ENCODE measurements at places on chromosomes 6 and 20.

DNA sequence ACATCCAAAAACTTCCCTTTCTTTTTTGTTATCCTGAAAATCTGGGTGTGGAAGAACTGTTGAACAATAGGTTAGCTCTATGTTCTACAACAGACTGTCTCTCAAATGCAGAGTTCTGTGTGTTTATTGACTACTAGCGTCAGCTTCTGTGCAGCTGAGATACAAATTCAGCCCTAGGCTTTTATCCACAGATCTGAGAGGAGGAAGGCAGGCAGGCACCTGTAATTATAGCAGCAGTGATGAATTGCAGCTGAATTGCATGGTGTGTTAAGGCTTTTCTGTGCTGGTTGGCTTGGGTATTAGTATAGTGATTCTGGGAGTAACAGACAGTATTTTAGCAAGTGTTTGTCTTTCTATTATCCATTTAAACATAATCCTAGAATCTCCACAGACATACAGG, 24.4 kb downstream of the GRIK2 start:
- peak; percentile 73 for DNase-seq

DNA sequence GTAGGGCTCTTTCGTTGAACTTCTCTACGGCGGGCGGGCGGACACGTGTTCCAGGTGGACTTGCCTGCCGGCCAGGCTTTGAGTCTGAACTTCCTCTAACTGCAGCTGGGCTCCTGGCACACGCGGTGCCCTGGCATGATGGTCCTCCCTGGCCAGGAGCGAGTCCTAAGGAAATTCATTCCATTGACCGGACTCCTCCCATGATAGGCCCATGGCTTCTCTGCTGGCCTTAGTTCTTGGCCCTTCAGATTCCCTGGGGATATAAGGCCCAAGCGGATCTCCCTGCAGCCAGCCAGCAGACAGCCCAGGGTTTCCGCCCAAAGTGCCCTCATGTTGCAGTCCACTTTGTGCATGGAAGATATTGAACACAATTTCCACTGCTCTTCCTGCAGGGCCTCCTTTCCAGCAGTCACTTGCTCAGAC, 39.4 kb downstream of the TBC1D7 start:
- no peak for DNase-seq

DNA sequence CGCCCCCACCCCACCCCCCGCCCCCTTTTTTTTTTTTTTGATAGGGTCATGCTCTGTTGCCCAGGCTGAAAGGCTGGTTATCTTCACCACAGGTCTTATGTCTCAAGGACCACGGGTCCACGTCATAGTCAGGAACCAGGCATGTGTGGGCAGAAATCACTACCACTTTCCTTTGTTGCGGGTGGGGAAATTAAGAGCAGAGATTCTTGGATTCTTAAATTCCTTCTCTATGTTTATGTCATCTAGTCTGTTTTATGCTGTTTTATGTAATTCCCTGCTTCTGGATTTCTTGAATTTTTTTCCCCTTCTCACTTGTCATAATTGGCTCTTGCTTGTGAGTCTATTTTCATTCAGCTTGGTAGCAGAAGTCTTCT, 25.8 kb upstream of the PLCG1 start:
- no peak for DNase-seq

DNA sequence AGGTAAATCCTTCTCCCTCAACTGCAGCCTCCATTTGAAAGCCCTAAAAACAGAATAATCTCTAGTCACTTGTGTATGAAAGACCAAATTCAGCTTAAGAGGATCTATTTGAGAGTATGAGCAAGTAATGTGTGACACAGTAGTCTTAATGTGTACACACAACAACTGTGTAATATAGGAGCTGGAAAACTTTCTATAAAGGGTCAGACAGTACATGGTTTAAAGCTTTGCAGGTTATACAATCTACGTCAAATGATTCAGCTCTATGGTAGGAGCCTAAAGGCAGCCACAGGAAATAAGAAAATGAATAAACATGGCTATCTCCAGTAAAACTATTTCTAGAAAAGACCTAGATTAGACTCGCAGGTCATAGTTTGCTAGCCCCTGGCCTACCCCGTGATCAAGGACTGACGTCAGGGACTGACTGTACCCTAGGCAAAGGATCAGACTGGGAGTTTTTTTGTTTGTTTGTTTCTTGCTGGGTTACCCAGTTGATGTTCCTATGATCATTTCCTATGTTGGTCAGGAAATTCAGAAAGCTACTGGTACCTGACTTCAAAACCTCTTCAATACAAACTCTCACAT, 39.7 kb downstream of the BTBD9 start:
- DNase-seq, result no peak

GRCh38 chr6:87396595-87397392, 11.0 kb upstream of the CFAP206 start:
- no peak for DNase-seq

DNA sequence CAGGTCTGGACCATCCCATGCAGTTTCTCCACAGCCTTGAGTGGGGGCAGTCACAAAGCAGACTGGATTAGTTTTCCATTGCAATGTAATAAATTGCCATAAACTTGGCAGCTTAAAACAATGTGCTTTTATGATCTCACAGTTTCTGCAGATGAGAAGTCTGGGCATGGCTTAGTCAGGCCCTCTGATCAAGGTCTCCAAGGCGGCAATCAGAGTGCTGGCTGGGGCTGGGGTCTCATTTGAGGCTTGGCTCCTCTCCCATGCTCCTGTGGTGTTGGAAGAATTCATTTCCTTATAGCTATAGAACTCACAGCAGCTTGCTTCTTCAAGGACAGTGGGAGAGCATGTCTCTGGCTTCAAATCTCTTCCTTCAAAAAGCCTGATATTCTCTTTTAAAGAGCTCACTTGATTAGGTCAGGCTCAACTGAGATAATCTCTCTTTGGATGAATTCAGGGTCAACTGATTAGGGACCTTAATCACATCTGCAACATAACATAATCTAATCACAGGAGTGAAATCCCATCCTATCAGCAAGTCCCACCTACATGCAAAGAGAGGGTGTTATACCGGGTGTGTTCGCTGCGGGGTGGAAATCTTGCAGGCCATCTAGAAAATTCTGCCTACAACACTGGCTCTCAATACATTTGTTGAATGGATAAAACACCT, 77.4 kb upstream of the SULF2 start:
- no peak for DNase-seq

DNA sequence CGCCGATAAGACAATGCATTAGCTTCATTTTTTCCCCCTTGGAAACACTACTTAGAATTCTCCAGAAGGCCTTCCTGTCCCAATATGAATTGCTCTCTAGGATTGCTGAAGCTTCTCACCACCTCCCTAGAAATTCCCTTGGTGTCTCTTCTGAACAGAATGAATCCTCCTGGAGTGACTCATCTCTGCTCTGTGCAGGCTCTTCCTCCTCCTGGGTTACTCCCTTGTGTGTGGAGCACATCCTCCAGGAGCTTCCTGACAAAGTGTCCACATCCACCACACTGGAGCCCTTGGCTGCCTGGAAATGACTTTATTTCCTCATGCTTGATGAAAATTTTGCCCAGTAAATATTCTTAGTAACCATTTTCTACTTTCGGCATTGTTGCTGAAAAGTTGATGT, 54.4 kb downstream of the DTNBP1 start:
- no peak for DNase-seq

GRCh38 chr6:154053141-154053540, 14.1 kb downstream of the OPRM1 start:
- no peak for DNase-seq

GRCh38 chr6:157037165-157037564, 260.0 kb downstream of the ARID1B start:
- no peak for DNase-seq

DNA sequence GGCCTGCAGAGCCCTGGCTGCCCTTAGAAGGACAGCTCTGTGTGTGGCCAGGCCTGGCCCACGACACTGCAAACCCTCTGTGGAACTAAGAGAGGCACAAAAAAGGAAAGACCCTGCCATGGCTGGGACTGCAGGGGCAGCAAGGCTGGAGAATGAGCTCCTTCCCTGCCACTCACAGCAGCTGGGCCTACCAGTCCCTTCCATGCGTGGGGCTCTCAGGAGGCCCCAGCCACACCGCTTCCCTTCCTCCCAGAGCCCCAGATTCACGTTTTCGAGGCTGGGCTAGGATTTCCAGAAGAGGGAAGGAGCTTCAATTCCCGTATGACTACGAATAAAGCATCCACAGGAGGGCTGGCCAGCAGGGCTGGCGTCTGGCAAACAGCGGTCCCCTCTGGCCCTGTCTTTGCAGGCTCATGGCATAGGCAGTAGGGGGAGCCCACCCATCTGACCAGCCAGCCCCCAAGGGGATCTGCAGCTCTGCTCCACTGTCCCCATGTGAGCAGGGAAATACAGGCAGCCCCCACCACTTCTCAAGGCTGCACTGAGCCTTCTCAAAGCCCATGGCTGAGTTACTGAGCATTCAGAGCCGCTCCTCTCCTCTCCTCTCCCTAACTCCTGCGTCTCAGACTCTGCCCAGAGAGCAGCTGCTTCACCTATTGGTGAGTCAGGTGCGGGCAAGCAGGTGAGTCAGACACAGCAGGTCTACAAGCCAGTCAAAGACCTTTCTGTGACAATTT, 53.1 kb downstream of the NINL start:
- no peak for DNase-seq

DNA sequence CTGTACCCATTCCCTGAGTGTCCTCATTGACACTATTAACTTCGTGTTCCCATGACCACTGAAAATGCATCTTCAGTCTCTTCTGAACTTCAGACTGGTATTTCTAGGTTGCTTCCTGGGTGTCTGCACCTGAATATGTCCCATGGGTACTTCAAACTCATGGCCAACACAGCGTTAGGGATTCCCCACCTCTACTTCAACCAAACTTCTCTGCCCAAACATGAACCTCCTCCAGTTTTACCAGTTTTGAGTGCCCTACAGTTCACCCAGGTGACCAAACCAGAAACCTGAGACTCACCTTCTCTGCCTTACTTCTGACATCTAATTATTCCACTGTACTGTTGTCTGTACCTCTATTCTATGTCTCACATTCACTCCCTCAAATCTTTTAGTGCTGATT, 99.5 kb upstream of the SUPT3H start:
- no peak for DNase-seq

GRCh38 chr6:4664117-4664626, 112.0 kb upstream of the CDYL start:
- no peak for DNase-seq

Measured in COR-L47 (cell line).